Osteoblast (primary cell): ENCODE measurements at places on chromosomes 1 and 21. TPM values are rescaled to one million over a fixed set of nuclear protein-coding genes. Genes with fewer than 3 reads are reported as not detected.
A peak's percentile ranks its signal among the peaks of the same experiment; 100 is the strongest.

The AQP10 gene
- not detected in 2 replicates for total RNA-seq

The MSH4 gene
- total RNA-seq, result under 0.01 and 0.29 TPM in 2 replicates

- no peaks in the 10 kb centered on the region for H3K4me1 ChIP-seq
- H3K4me3 ChIP-seq, result no peak overlapping the region
These were observed 13.3 kb downstream of the PLPPR5 start for GRCh38 chr1:98991127-98992012.

The TMEM82 gene
- not detected in 2 replicates for total RNA-seq

DNA sequence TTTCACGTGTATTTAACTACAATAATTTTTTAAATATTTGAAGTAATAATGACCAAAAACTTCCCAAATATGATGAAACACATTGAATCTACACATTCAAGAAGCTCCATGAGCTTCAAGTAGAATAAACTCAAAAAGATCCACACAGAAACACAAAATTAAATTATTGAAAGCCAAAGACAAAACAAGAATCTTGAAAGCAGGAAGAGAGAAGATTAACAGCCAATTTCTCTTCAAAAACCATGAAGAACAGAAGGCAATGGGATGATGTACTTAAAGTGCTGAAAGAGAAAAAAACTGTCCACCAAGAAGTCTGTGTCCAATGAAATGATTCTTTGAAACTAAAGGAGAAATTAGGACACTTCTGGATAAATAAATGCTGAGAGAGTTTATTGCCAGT, 5.1 kb upstream of the KRTAP10-10 start:
- H3K4me3 ChIP-seq, result no peak overlapping the region
- H3K4me1 ChIP-seq, result no peaks in the 10 kb centered on the region
- no peaks in the 10 kb centered on the region for H3K27me3 ChIP-seq
- DNase-seq, result no peak
- no peak overlapping the region for H3K27ac ChIP-seq
- H3K36me3 ChIP-seq, result no peaks in the 10 kb centered on the region

- H3K27ac ChIP-seq, result no peak overlapping the region
- no peak overlapping the region for H3K4me3 ChIP-seq
- no peaks in the 10 kb centered on the region for H3K27me3 ChIP-seq
- DNase-seq, result no peak
- no peaks in the 10 kb centered on the region for H3K4me1 ChIP-seq
These were observed 648.8 kb downstream of the ADGRL2 start for GRCh38 chr1:82449506-82450057.

The ZNF644 gene
- total RNA-seq, result 57.5 and 59.5 TPM in 2 replicates

- peaks cover 9% of the 10 kb centered on the region for H3K4me1 ChIP-seq
- no peak overlapping the region for H3K27ac ChIP-seq
- H3K27me3 ChIP-seq, result no peaks in the 10 kb centered on the region
- H3K4me3 ChIP-seq, result no peak overlapping the region
These were observed 87.0 kb downstream of the DPYD start for GRCh38 chr1:97833881-97834280.

DNA sequence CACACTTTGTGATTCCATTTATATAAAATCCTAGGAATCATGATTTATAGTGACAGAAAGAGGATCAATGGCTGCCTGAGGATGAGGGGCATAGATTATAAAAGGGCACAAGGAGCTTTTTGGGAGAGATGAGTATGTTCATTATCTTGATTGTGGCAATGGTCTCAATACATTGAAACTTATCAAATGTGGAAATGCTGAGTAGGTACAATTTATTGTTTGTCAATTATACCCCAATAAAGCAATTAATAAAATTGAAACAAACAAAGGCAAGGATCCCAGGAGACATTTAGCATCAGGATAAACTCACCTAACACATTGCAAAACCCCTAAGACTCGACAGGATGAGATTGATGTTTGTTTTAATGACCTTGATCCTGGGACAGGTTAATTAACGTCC, 153.1 kb upstream of the KLHDC7A start:
- no peak overlapping the region for H3K27ac ChIP-seq
- no peaks in the 10 kb centered on the region for H3K36me3 ChIP-seq
- H3K27me3 ChIP-seq, result no peaks in the 10 kb centered on the region
- no peaks in the 10 kb centered on the region for H3K4me1 ChIP-seq
- H3K4me3 ChIP-seq, result no peak overlapping the region

The VHLL gene
- not detected in 2 replicates for total RNA-seq

The KCNJ6 gene
- under 0.01 and 0.36 TPM in 2 replicates for total RNA-seq

DNA sequence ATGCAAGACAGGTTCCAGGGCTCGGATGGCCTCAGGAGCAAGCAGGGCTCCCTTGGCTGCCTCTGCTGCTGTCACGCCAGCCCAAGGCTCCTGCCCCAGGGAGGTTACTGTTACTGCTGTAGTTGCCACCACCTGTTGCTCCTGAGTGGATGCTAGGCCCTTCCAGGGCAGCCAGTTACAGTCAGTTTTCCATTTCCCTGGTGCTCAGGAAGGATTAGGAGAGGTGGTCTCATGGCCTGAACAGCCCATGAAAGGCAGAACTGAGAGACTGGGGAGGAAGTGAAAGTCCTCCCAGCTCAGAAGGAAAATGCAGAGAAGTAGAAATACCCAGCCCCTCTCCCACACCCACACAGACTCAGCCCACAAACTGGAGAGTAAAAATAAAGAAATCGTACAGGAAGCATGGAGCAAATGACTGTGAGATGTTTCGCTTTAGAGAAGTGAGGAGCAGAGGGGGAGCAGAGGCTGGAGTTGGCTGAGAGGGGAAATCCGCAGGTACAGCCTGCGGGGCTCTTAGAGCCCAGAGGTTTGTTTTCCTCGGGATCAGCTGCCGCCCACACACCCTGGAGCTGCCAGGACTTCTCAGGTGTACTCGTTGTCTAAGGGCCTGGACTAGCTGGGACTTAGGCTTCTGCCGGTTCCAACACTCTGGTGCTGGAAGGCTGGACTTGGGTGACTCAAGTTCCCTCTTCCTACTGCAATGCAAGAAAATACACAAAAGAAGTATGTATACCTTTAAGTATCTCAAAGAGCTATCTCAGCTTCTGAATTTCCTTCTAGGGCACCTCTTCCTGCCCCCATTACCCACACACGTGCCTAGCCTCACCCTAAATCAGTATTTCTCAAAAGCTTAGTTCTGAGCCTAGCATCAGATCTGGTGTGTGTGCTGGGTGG, 2.3 kb downstream of the IL6R start:
- H3K36me3 ChIP-seq, result no peaks in the 10 kb centered on the region
- no peak overlapping the region for H3K4me3 ChIP-seq
- peaks cover 8% of the 10 kb centered on the region for H3K27me3 ChIP-seq
- peak overlapping the region; percentile 92 for H3K27ac ChIP-seq
- DNase-seq, result no peak
- H3K4me1 ChIP-seq, result peaks cover 29% of the 10 kb centered on the region

DNA sequence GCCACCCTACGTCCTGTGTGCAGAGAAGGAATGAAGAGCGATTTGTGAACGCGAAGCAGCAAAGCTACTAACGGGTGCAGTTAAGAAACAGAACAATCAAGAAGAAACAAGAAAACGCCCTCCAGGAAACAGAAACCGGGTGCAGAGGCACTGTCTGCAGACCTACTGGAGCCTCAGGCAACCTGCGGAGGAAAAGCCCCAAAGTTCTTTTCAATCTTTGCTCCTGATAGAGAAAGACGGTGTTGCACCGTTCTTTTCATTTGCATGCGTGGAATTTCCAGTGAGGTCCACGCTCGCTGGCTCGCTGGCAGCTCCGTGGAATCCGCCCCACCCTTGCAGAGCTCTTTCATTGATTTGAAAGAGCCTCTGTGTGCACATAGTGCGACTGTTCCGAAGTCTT, 37.0 kb upstream of the PDE9A start:
- no peak overlapping the region for H3K27ac ChIP-seq
- DNase-seq, result no peak
- peaks cover 20% of the 10 kb centered on the region for H3K27me3 ChIP-seq
- H3K4me1 ChIP-seq, result no peaks in the 10 kb centered on the region
- no peaks in the 10 kb centered on the region for H3K36me3 ChIP-seq
- H3K4me3 ChIP-seq, result no peak overlapping the region

GRCh38 chr1:78274814-78275213, 216.0 kb upstream of the PTGFR start:
- H3K36me3 ChIP-seq, result no peaks in the 10 kb centered on the region

DNA sequence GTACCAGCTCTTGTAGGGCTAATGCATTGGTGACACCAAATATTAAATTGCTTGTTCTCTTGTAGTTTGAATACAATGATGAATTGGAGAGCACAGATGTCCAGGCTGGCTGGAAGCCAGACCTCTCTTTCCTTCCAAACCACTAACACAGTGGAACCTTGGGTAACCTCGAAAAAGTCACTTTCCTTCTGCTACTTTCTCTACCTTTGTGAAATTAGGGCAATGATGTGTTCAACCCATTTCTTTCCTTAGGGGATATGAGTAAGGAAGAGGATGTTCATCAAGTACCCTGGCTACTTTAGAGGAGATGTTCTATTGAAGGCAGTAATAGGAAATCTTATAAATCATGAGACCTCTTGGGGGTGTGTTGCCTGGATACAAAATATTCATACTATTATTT, 55.7 kb downstream of the XCL2 start:
- no peak overlapping the region for H3K4me3 ChIP-seq
- no peaks in the 10 kb centered on the region for H3K36me3 ChIP-seq
- H3K4me1 ChIP-seq, result peaks cover 18% of the 10 kb centered on the region
- no peak overlapping the region for H3K27ac ChIP-seq
- no peak for DNase-seq

GRCh38 chr1:73593364-73593763, 604.6 kb downstream of the LRRIQ3 start:
- H3K4me1 ChIP-seq, result no peaks in the 10 kb centered on the region
- H3K27me3 ChIP-seq, result no peaks in the 10 kb centered on the region
- no peak overlapping the region for H3K27ac ChIP-seq
- H3K36me3 ChIP-seq, result no peaks in the 10 kb centered on the region

The C1orf185 gene
- not detected in 2 replicates for total RNA-seq

- no peaks in the 10 kb centered on the region for H3K36me3 ChIP-seq
- H3K27ac ChIP-seq, result peak overlapping the region; percentile 63
- peak overlapping the region; percentile 19 for H3K4me3 ChIP-seq
- peaks cover 14% of the 10 kb centered on the region for H3K27me3 ChIP-seq
These were observed 60.8 kb downstream of the NDUFS5 start for GRCh38 chr1:39086865-39087409.

DNA sequence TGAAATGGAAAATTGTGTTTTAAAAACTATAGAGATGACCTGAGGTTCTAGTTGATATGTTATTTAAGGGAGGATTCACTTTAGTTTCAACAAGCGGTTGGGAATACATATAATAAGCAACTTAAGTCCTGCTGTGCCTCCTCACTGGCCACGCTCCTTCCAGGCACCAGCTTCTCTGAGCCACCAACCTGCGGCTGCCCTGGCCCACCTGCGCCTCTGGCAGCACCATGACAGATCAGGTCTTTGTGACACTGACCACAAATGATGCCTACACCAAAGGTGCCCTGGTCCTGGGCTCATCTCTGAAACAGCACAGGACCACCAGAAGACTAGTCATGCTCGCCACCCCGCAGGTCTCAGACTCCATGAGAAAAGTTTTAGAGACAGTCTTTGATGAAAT, 7.0 kb upstream of the USP24 start:
- H3K4me3 ChIP-seq, result no peak overlapping the region
- peaks cover 4% of the 10 kb centered on the region for H3K4me1 ChIP-seq
- H3K27me3 ChIP-seq, result no peaks in the 10 kb centered on the region
- no peak for DNase-seq
- no peak overlapping the region for H3K27ac ChIP-seq
- H3K36me3 ChIP-seq, result no peaks in the 10 kb centered on the region

GRCh38 chr21:40178726-40179125, 311.5 kb downstream of the PCP4 start:
- no peak for DNase-seq
- H3K27me3 ChIP-seq, result no peaks in the 10 kb centered on the region
- H3K27ac ChIP-seq, result no peak overlapping the region
- no peaks in the 10 kb centered on the region for H3K36me3 ChIP-seq
- H3K4me1 ChIP-seq, result no peaks in the 10 kb centered on the region
- no peak overlapping the region for H3K4me3 ChIP-seq

DNA sequence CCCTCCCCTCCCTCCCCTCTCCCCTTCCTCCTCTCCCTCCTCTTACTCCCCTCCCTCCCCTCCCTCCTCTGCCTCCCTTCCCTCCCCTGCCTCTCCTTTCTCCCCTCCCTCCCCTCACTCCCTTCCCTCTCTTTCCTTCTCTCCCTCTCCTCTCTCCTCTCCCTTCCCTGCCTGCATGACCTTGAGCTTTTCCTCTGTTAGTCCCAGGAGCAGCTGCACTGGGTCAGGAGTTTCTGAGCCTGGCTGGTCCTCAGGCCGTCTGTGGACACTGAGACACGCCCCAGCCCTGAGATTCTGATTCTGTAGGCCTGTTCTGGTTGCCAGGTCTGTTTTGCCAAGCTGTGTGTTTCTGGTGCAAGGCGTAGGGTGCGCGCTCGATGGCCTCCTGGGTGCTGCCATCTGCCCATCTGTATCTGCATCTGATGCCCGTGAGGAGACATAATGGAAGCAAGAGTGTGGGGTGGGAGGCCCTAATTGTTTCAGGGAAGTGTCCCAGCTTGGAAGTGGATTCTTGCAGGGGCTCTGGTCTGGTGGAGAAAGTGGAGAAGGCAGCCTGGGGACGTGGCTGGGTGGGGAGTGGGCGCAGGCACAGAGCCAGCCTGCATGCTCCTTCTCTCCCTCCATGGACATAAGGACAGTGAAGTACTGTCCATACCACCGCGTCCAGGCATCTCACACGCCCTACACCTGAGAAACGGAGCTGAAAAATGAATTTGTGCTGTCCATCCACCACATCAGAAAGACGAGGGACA, 97.2 kb downstream of the WDR4 start:
- no peaks in the 10 kb centered on the region for H3K4me1 ChIP-seq
- no peaks in the 10 kb centered on the region for H3K36me3 ChIP-seq
- peaks cover 36% of the 10 kb centered on the region for H3K27me3 ChIP-seq
- no peak overlapping the region for H3K4me3 ChIP-seq

GRCh38 chr1:203771901-203772301, 6.9 kb downstream of the LAX1 start:
- H3K36me3 ChIP-seq, result no peaks in the 10 kb centered on the region
- peaks cover 2% of the 10 kb centered on the region for H3K4me1 ChIP-seq
- no peak for DNase-seq
- H3K27me3 ChIP-seq, result peaks cover 6% of the 10 kb centered on the region
- H3K27ac ChIP-seq, result no peak overlapping the region

GRCh38 chr1:226064816-226065248, 2.3 kb downstream of the H3-3A start:
- H3K36me3 ChIP-seq, result peaks cover 40% of the 10 kb centered on the region
- H3K27me3 ChIP-seq, result no peaks in the 10 kb centered on the region
- H3K4me1 ChIP-seq, result peaks cover 16% of the 10 kb centered on the region

- H3K36me3 ChIP-seq, result no peaks in the 10 kb centered on the region
- no peak overlapping the region for H3K4me3 ChIP-seq
- peaks cover 94% of the 10 kb centered on the region for H3K4me1 ChIP-seq
- no peaks in the 10 kb centered on the region for H3K27me3 ChIP-seq
These were observed 12.2 kb downstream of the NGF start for GRCh38 chr1:115325874-115326273.

DNA sequence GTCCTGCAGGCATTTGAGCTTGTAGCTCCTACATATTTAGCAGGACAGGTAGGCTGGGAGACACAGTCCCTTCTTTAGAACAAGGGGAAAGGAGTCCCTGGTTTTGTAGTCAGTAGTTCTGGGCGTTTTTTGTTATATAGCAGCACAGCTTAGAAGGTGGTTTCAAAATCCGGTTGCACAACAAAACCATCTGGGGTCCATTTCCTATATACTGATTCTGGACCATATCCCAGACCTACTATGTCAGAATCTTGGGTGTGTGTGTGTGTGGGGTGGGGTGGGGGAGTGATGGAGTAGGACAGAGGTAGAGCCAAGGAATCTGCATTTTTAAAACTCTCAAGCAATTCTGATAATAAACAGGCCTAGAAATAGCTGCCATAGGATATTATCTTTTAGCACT, 21.6 kb downstream of the METTL13 start:
- no peaks in the 10 kb centered on the region for H3K36me3 ChIP-seq
- DNase-seq, result no peak
- H3K27ac ChIP-seq, result no peak overlapping the region
- H3K27me3 ChIP-seq, result no peaks in the 10 kb centered on the region
